Stimulated activated CD4-positive, alpha-beta T cell treated with anti-CD3 and anti-CD28 coated beads, Interleukin-1b, Interleukin-23, amount 100 ng/mL, for 1 hour (primary cell): ENCODE measurements at places on chromosomes 7 and 10.

DNA sequence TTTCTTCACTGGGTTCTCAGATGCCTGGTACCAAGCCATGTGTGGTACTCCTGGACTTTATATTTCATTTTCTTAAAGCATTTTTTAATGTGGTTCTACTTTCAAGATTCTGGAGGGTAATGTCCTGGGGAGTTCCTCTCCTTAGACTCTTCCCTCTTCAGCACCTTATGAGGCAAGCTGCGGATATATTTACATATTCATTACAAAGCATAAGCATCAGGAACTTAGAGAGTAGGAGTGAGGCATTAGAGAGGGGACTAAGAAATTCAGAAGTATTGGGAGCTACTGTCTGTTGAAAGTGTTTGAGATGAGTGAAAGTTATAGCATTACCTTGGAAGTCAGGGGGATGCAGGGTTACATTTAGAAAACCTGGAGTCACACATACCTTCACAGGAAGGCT is 20.8 kb downstream of the AUTS2 start:
- no peak for DNase-seq

DNA sequence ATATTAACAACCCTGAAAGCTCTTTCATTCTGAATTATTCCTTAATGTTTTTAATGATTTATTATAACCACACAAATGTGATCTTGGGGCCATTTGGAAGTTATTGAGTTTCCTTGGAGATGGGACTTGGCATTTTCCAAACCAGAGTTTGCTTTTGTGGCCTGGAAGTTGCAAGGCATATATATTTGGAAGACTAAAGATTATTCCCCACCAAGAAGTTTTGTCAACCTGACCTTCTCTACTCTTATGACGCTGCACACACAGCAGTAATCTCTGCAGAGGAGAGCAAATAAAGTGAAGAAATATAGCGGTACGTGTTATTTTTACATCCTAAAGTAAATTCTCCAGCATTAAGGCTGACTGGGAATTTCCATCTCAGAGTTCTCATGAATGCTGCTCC is 397.0 kb downstream of the LRMDA start:
- DNase-seq = no peak

GRCh38 chr7:112669306-112669705 is 120.9 kb downstream of the TMEM168 start:
- no peak for DNase-seq

- no peak for DNase-seq
Measured at GRCh38 chr7:70432567-70433001, 699.4 kb upstream of the GALNT17 start.

DNA sequence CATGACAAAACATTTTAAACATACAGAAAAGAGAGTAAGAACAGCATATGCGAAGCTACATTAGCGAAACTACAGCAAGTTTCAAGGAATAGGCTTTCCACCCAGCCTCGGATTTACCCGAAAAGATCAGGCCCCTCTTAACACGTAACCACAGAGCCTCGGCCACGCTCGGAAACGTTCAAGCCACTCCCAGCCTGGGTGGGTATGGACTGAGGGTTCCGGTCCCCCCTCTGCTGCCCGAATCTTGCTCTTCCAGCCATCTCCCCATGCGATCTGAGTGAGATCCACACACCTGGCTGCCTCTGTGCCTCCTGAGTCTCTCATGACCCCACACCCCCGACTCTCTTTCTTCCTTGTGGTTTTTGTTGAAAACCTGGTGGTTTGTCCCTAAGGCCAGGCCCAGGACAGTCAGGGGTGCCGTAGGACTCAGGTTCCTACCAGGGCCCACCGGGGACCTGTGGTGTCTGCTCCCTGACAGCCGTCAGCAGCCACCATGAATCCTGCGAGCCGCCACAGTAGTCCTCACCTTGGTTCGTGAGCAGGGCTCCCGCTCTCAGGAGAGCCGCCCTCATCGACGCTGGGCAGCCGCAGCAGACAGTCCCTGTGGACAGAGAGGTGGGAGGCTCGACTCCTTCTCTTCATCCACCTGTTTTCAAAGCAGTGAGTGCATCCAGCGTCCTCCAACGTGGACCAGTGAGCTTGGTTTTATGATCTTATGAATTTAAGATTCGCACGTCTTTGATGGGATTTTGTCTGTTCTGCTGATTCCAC is 18.5 kb downstream of the KNDC1 start:
- no peak for DNase-seq

DNA sequence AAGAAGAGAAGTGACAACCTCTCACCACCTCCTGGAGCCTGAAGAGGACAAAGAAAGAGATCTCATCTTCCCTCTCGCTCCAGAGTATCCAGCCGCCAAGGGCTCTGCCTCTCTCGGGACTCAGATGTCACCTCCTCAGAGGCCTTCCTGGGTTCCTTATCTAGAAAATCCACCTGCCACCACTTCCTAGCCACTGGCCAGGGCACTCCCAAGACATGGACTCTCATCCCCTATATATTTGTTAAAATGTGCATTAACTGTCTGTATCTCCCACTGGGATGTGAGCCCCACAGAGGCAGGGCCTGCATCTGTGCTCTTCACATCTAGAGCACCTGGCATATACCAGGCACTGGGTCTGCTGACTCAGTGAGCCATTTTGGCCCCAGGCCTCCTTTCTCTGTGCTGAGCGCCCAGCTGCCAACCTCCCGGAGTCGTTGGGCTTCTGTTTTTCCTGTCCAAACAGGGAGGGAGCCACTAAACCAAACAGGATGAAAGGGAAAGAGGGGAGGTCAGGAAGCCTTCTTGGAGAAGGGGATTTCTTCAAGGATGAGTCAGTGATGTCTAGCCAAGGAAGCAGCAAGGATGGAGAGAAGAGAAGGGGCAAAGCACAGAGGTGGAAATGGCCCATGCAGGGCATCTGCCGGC is 58.9 kb downstream of the KCNMA1 start:
- no peak for DNase-seq

DNA sequence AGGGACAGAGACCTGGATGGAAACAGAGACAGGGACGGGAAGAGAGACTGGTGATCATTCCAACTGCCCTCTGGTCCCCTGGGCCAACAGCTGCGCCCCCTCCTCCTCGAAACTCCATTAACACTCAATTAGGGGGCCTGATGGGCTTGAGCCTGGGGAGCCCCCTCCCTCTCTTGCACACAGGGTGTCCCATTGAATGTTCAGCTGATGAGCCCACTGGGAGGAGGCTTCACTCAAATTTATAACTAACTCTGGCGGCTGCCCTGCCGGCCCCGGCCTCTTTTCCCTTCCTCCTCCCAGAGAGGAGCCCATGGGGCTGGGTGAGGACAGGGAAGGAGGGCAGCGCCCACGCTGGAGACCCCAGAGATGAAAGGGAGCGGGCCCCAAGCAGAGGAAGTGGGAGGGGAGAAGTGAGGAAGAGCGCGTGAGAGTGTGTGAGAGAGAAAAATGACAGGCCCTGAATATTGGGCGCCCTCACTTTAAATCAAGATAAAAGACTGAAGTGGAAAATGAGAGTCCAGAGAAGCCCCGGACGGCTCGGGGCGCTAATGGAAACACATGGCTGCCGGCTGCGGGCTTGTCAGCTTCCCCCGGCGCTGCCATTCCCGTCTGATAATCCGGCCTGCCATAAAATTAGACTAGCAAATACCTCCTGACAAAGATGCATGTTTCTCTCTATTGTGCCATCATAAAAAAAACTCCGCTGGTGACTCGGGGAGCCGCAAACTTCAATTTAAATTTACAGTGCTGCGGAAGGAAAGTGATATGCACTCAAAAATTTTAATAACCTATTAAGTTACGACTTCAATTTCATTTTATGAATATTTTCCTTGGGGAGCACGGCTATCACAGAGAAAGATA is 58.0 kb upstream of the PAX2 start:
- no peak for DNase-seq

GRCh38 chr7:123502201-123502600 is 32.2 kb downstream of the IQUB start:
- DNase-seq = no peak

DNA sequence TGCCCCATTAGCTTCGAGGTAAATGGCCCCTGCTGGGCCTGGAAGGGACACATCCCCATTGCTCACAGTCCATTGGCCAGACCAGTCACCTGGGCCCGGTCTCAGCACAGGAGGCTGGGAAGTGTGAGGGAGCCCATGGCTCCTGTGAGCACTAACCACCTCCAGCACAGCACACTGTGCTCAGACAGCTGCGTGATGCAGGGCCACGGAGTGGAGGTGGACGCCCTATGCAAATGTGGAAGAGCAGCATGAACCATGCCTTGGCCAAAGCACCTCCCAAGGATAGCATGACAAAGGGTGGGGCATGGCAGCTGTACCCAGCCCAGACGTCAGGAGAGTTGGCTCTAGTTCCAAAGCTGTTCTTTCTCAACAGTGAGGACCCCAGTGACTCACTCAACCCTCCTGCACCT is 120.1 kb upstream of the ZMIZ1 start:
- DNase-seq = no peak

- DNase-seq = no peak
Measured at GRCh38 chr10:11322698-11323097, 288.8 kb downstream of the USP6NL start.

DNA sequence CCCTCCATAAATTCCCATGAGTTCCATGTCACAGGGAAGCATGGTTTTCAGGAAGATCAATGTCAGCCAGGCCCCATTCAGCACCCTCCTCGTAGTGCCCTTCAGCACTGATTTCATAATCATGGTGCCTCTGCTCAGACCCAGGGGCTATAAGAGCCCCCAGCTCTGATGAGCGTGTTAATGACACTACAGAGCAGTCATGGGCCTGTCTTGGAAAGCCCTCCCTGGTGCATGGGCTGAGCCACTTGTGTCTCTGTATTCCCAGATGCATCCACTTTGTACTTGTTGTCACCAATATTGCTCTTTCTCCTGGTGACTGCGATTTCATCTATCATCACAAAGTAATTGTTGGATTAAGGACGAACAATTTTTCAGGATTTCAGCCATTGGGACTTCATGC is 154.6 kb downstream of the ADARB2 start:
- DNase-seq = no peak

GRCh38 chr7:135714534-135715009 is 13.4 kb downstream of the SLC13A4 start:
- DNase-seq = no peak

- no peak for DNase-seq
Measured at GRCh38 chr7:45230083-45230482, 72.5 kb downstream of the RAMP3 start.

DNA sequence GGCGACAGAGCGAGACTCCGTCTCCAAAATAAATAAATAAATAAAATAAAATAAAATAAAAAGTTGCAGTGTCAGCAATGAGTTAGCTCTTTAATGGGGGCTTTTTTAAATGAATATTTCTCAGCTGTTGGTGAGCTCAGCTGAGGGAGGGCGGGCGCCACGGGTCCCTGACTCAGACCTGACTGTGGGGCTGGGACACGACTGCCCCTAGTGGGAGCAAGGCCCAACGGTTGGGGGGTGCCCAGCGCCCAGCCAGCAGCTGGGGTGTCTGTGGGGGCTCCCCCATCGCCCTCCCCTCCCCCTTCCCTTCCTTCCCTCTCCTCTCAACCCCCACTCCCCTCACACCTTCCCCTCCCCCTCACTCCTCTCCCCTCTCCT is 46.6 kb downstream of the PWWP2B start:
- peak; percentile 58 for DNase-seq

- DNase-seq = no peak
Measured at GRCh38 chr10:48811461-48811860, 126.8 kb downstream of the WDFY4 start.

- DNase-seq = no peak
Measured at GRCh38 chr10:200405-200804, 65.2 kb downstream of the ZMYND11 start.

DNA sequence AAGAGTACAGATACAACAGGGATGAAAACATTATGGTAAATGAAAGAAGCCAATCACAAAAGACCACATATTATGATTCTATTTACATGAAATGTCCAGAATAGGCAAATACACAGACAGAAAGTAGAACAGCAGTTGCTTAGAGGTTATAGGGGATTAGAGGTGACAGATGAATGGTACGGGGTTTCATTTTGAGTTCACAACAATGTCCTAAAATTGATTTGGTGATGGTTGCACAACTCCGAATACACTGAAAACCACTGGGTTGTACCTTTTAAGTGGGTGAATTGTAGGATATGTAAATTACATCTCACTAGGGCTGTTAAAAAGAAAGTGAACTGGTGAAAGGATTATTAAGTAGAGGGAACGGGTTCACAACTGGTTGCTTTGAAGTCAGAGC is 76.3 kb upstream of the MRLN start:
- no peak for DNase-seq

DNA sequence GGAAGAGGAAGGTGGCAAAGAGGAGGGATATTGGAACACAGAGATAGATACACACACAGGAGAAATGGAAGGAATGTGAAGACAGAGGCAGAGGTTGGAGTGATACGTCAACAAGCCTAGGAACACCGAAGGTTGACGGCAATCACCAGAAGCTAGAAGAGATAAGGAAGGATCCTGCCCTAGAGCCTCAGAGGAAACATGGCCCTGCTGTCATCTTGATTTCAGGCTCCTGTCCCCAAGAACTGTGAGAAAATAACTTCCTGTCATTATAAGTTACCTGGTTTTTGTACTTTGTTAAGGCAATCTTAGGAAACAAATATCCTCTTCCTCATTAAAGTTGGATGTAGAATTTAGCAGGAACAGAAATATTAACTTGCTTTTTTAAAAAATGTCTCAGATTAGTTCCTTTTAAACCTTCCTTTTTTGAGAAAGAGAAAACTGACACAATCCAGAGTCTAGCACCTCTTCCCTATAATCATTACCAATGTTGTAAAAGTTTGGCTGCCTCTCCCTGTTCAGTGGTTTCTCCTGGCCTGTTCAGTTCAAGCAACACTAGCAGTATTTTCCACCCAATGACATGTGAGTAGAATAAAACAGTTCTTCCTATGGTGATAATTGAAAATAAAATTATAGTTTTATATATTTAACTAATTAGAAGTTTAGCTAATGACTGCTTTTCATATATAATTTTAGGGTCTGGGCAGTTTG is 28.8 kb upstream of the GNAI1 start:
- DNase-seq = no peak

GRCh38 chr7:25073451-25073850 is 51.6 kb downstream of the CYCS start:
- DNase-seq = no peak

- DNase-seq = no peak
Measured at GRCh38 chr7:571096-571717, 51.6 kb upstream of the PDGFA start.

DNA sequence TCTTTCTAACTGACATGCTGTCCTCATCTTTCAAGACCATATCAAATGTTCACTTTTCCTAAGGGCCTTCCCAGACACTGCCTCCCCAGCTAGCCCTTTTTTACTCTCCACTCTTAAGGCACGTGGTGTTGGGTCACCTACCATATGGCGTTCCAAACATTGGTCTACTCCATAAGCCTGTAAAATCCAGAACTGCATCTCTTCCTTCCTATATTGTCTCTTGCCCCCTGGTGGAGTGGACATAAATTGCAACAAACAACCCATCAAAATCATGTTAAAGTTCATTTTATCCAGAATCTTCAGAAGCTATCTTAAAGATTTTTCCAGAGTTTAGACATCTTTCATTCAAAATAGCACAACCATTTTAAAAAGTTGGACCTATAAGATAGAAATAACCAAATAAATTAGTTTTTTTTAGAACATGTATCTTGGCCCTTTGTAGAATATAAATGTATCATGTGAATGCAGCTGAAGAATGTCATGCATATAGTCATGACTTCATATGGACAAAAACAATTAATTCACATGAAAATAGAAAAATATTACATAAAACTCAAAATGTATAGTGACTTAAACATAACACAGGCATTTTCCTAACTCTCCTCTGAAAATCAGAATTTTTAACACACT is 180.6 kb upstream of the CHRM2 start:
- no peak for DNase-seq
